ENCODE measurements at places on chromosomes 6 and 20. TPM values are rescaled to one million over a fixed set of nuclear protein-coding genes. Genes with fewer than 3 reads are reported as not detected.

The LY86 gene
- total RNA-seq: 1.6 TPM

The SERPINB6 gene
- 134 TPM for total RNA-seq

DNA sequence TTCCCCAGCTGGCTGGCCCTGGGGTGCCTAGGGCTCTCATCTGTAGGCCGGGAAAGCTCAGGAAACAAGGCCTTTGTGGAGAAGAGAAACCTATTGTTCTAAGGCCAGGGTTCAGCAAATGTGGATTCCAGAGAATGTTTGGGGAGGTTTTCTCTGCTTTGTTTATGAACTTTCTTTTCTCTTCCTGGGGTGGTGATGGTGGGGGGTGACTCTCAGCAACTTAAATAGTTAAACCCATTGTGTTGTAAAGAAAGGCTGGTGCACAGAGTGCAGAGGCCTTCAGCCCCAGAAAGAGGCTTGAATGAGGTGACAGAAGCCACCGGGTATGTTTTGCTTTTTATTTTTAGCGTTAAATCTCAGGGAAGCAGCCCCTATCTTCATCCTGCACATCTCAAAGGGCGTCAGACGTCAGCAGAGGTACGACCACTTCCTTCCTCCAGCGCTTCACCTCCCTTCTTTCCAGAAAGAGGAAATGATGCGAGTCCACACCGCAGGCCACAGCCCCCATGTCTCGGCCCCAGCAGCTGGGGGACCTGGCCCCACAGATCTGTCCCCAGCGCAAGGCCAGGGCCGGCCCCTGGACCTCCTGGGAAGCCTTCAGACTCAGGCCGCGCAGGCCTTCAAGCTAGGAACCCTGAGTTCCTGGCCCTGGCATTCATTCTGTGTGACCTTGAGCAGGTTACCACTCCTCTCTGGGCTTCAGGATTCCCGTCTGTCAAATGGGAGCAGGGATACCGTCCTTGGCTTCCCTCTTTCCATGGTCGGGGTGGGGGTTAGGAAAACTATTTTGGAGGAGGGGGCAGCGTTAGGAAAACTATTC is 605 bp upstream of the PPP1R16B start:
- DNase-seq: peak; percentile 80

DNA sequence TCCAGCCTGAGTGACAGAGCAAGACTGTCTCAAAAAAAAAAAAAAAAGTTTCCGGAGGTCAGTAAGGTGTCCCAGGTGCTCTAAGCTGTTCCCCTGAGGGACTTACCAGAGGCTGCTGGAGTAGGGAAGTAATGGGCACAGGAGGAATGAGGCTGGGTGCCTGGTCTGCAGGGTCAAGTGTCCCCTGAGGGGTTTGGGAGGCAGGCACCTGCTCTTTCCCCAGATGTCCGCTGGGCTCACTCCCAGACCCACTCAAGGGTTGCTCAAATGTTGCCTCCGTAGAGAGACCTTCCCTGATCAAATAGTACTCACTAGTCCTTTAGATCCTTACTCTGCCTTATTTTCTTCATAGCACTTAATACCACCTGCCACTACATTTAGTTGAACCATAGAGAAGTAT is 5.4 kb upstream of the MAPK13 start:
- no peak for DNase-seq

GRCh38 chr6:137471986-137472385 is 22.2 kb downstream of the OLIG3 start:
- no peak for DNase-seq

GRCh38 chr6:167849846-167850459 is 23.2 kb downstream of the AFDN start:
- no peak for DNase-seq

GRCh38 chr20:37533154-37533715 is 5.6 kb upstream of the BLCAP start:
- DNase-seq: no peak

- DNase-seq: peak; percentile 25
Measured at GRCh38 chr20:25269833-25270170, 21.9 kb downstream of the PYGB start.

DNA sequence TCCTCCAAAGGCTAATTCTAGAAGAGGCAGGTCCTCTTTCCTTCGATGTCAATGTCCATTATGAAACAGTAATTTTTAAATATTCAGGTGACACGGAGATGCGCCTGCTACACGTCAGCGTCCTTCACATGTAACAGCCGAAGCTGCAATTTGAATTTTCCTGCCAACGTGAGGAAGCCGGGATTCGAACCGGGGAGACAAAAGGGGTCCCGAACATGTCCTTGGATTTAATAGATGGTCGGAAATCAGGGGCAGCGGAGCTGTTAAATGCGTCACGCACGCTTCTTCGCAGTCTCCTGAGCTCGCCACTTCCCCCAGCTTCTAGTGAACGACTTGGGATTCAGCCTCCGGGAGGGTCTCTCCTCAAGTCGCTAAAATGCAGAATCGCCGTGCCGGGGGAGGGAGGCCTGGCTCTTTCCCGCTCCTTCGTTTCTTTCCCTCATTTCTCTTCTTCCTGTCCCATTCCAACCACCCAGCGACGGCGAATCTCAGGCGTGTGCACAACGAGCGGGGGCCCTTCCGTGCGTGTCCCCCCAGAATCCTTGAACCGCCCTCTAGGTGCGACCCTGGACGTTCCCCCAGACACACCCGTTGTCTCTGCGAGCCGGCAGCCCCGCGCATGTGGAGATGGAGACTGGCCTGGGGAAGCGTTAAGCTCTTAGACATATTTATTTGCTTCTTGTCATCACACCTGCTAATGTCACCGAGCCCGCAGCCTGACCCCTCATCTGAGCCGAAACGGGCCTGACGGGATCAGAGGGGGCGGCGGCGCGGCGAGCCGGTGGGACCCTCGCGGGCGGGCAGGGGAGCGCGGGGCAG is 1.3 kb upstream of the FOXC1 start:
- no peak for DNase-seq

DNA sequence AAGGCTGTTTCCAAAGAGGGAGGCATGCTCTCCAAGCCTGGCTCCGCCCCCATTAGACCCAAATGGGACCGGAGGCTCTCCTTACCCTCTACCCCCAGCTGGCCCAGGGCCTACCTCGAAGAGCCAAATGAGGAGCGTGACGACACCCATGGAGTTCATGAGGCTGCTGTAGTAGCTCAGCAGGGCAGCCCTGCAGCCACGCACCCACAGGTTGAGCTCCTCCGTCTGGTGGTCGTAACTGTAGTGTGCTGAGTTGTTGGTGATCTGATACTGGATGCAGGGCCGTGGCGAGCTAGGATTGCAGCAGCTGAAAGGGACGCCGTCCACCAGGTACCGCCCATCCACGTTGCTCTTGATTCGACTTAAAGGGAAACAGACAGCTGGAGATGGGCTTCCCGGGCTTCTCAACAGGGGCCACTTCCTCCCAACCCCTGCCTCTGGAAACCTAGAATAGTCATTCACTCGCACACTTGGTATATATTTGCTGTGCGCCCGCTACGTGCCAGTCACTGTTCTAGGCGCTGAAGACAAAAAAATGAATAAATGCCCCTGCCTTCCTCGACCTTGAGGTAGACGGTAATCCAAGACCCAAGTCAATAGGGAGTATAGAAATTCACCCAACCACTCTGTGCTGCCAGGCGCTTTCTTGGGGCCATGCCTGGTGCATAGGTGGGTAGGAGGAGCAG is 18.0 kb downstream of the PRPH2 start:
- no peak for DNase-seq

DNA sequence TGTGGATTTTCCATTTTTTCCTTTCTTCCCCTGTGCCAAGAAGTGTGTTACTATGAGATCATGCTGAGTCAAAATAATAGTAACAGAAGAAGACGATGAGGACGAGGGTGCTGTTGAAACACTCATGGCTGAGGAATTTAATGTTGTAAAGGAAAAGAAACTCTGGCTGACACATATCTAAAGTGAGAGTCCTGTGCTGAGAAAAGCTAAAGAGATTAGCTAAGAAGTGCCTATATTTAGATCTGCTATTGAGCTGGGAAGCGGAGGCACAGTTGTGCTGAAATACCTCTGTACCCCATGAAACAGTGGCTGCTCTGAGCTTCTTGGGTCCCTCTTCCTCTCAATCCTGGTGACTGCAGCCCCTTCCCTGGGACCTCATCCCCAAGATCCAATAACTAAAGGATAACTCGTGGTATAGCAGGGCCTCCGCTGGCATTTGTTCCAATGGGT is 1.1 kb upstream of the SYTL3 start:
- no peak for DNase-seq

DNA sequence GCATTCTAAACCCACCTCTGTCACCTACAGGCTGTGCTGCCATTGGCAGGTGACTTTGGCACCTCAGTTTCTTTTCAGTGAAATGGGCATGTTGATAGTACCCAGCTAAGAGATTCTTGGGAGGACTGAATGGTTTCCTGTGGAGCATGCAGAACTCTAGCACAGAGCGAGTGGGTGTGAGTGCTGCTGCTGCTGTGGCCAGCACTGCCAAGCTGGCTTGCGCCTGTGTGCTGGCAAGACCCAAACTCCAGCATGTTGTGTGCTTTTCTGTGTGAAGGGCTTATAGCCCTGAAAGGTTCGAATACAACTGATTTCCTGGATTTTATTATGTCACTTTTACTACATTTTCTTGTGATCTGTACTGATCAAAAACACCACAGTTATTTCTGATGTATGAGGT is 78.1 kb upstream of the KIF25 start:
- no peak for DNase-seq

GRCh38 chr6:27806981-27807440 is 105.2 kb downstream of the OR2B2 start:
- DNase-seq: no peak

GRCh38 chr6:90896075-90896547 is 309.2 kb upstream of the MAP3K7 start:
- DNase-seq: no peak
